Epithelial cell of proximal tubule (primary cell): ENCODE measurements at places on chromosomes 4 and X. TPM values are rescaled to one million over a fixed set of nuclear protein-coding genes. Genes with fewer than 3 reads are reported as not detected.

Gene KLF3
- 23.0 and 28.0 TPM in 2 replicates for total RNA-seq

Gene MAGEA6
- total RNA-seq, result not detected in 2 replicates

Gene P2RY4
- total RNA-seq, result not detected in 2 replicates

Gene PLRG1
- total RNA-seq, result 54.0 and 94.4 TPM in 2 replicates

Gene ASB12
- total RNA-seq, result 0.07 TPM in 1 of 2 replicates, not detected in the other

Gene EDA
- total RNA-seq, result 0.80 and 1.6 TPM in 2 replicates

Gene PUDP
- 13.3 and 16.3 TPM in 2 replicates for total RNA-seq

Gene NEUROG2
- total RNA-seq, result not detected in 2 replicates

Gene PABPC1L2A
- not detected in 2 replicates for total RNA-seq

Gene RASL11B
- total RNA-seq, result 2.6 and 3.6 TPM in 2 replicates

Gene SLITRK4
- 1.7 and 4.8 TPM in 2 replicates for total RNA-seq

Gene USP9X
- 27.6 and 34.8 TPM in 2 replicates for total RNA-seq

Gene ENPEP
- 0.36 and 6.0 TPM in 2 replicates for total RNA-seq

Gene PLK4
- 27.9 and 29.0 TPM in 2 replicates for total RNA-seq

Gene MAGEA12
- total RNA-seq, result not detected in 2 replicates

Gene GAGE13
- not detected in 2 replicates for total RNA-seq

Gene TCEAL2
- 0.65 and 3.6 TPM in 2 replicates for total RNA-seq

Gene AWAT2
- total RNA-seq, result not detected in 2 replicates

Gene MAGEA2B
- total RNA-seq, result not detected in 2 replicates

Gene KLHL13
- total RNA-seq, result 41.7 and 68.8 TPM in 2 replicates

Gene GLRA3
- total RNA-seq, result not detected in 2 replicates

Gene DCAF12L2
- 0.06 and 2.2 TPM in 2 replicates for total RNA-seq

Gene FAT4
- total RNA-seq, result 0.58 and 1.4 TPM in 2 replicates

Gene CACNA1F
- 0.12 TPM in 1 of 2 replicates, not detected in the other for total RNA-seq
